ENCODE measurements at places on chromosomes 7 and 10.

DNA sequence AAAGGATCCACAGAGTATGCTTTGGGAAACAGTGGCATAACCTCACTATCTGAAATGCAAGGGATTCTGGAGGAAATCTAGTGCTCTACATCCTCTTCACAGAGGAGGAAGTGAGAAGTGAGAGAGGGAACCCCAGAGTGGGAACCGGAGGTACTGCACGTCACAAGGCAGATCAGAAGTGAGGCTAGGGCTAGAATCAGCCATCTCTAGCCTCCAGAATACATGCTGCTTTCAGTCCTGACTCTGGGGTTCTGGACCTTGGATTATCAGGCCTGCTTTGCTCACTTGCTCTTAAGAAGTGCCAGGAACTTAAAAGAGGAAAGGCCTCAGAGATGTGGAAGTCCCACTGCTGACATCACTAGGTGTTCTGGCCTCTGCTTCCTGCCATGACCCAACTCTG, 25.7 kb downstream of the ZNF503 start:
- DNase-seq: no peak

DNA sequence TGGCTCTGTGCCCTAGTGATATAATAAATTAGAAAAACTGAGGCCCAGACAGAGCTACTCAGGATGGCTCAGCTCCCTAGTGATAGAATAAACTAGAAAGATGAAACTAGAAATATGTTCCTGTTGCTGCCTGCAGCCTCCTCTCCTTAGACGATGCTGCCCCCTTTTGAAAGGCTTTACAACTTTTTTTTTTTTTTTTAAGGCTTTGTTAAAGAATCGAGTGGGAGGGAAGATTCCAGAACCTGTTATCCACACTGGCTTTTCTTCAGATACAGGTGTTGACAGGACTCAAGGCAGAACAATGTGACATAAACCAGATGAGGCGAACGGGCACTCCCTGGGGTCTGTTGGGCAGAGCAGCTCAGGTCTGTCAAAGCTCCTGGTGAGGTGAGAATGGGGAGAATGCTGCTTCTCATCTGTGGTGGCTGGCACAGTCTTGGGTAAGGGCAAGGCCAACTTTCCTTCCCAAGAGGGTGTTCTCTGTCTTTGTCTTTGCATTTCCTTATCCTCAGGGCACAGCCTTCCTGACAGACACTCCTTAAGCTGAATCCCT, 175.1 kb downstream of the COBL start:
- no peak for DNase-seq

GRCh38 chr7:35729061-35729783, 34.3 kb upstream of the HERPUD2 start:
- DNase-seq: no peak

- DNase-seq: no peak
These were observed 113.1 kb downstream of the CTTNBP2 start for GRCh38 chr7:117759950-117760640.

DNA sequence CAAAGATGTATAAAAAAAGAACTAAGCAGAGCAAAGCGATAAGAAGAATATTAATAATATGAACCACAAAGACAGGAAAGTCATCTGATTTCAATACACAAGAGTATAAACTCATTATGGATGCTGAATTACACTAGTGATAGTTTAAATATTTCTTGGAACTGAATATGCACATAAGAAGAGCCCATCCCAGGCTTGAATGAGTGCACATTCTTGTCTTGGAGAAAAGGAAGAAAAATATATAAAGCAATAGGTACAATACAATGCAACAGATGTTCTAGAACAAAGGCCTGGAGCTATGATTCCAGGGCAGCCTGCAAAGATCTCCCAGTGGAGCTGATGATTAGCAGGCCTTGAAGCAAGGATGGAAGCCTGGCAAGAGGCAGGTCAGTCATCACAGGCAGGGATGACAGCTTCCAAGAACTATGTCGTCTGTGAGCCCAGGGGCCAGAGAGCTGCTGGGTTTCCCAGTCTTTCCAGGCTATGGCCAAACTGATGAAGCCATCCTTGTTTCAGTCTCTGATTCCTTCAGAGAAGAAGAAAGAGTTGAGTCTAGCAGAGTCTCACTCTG, 277.6 kb downstream of the KCNMA1 start:
- DNase-seq: no peak

DNA sequence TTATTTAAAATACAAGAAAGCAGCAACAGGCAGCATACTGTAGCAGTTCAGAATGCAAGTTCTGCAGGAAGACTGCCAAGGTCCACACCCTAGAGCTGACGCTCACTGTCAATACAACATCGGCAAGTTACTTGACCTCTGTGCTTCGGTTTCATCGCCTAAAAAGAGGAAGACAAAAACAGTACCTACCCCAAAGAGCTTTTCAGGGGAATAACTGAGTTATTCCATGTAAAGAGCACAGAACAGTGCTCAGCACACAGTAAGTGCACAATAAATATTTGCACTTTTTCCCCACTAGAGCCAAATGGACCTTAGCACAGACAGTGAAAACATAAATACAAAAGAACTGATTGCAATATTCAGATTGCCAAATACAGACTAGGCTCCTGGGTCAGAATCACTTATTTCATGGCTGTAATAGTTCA, 88.6 kb downstream of the USP6NL start:
- DNase-seq: no peak

- no peak for DNase-seq
These were observed 551.7 kb upstream of the POT1 start for GRCh38 chr7:125481323-125481722.

GRCh38 chr7:150949564-150949963, 28.6 kb downstream of the KCNH2 start:
- no peak for DNase-seq

DNA sequence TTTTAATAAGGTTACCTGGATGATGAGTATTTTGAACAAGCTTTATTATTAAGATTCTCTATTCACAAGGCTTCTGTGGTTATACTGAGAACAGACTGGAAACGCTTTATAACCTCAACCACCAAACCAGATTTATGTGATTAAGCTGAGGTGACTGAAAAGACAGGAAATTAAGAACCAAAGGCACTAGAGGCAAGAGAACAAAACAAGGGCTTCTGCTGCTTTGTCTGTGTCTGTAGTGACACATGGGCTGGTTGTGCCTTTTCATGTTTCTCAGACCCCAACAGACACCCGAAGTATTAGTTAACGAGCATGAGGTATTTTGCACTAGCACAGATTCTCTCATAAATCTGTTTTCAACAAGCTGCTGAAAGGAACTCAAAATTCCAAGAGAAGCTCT, 64.4 kb downstream of the RAPGEF5 start:
- peak; percentile 80 for DNase-seq

Data from T-helper 2 cell (primary cell).